ENCODE measurements at places on chromosomes 3 and 15. TPM values are rescaled to one million over a fixed set of nuclear protein-coding genes. Genes with fewer than 3 reads are reported as not detected.

- DNase-seq, result no peak
Observed at GRCh38 chr15:80020731-80021130, 38.7 kb upstream of the ZFAND6 start.

- no peak for DNase-seq
Observed at GRCh38 chr3:51937611-51938450, 3.9 kb downstream of the RRP9 start.

DNA sequence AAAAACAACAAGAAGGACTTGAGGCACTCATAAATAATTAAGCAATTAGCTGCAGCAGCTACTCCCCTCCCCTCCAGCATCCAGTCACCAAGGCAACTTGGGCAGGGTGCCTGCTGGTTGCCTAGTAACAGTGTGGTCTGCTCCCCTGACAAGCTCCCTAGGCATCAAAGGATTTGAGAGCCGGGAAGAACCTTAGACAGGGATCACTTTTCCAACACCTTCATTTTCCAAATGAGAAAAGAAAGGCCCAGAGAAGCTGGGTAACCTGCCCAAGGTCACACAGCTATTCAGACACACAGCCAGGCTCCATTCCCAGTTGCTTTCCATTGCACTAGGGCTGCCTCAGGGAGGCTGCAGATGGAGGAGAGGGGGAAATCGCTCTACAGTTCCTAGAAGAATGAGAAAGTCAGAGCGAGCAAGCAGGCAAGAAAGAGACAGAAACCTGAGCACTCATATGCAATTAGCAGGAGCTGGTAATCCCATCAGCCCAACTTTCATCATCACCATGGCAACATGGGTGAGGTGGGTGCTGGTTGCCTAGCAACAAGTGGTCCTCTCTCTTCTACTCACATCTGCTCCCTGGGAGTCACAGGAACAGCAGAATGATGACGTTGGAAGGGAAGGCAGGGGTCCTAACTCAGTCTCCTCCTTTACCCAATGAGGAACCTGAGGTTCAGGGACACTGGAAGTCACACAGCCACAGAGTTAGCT is 3.6 kb upstream of the EIF4E3 start:
- DNase-seq, result no peak

DNA sequence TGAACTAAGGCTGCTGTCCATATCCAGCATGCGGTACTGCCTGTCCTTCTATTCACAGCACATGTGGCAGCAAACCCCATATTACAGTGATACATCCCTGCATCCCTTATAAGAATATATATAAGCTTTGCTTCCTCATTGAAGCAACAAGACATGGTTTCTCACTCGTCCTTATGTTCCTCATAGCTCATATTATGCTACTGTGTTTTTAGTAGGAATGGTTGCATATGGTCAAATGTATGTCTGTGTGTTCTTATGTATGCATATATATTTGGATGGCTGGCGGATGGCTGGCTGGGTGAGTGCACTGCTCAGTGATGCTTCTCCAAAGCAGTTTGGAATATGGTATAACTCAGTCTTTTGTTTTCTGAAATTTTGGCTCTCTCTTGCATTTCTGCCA is 254.9 kb downstream of the LPP start:
- DNase-seq, result no peak

Gene ZNF662
- 0.84 TPM for polyA plus RNA-seq

DNA sequence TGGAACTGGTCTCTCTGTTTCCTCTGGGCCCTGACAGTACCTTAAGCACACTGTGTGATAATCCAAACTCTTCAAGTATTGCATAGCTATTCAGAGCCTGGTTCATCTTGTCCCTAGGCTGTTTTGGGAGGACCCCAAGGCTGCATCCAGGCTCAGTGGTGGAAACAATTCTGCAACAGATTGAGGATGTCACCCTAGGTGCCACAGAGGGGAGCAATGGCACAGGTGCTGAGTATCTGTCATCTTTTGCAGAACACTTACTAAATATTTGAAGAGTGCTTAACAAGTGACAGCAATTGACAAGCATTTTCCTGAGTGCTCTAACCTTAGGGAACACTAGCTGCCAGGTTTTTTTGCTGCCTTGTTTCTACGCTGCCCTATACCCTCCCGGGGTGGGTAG is 27.8 kb downstream of the STARD5 start:
- DNase-seq, result no peak

Gene SMCO1
- polyA plus RNA-seq, result not detected

- no peak for DNase-seq
Observed at GRCh38 chr3:5726621-5727020, 539.1 kb downstream of the EDEM1 start.

- DNase-seq, result no peak
Observed at GRCh38 chr15:66254089-66254950, 770 bp upstream of the MEGF11 start.

DNA sequence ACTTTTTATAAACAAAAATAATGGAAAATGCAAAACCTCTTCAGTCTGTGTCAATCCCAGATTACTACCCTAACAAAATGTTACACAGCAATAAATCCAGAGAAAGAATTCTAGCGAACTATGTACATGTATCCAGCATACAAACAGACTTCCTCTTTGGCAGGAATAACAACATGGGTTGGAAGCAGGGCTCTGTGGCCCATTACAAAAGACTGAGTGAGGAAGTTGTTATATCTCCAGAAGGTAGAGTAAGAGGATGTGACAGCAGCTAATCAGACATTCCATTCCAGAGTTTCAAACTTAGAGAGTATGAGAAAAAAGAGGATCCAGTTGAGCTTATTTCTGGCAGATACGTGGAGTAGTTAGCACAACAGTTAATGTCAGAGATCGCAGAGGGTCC is 294.0 kb upstream of the PLSCR5 start:
- peak; percentile 80 for DNase-seq

Gene MST1R
- 2.4 TPM for polyA plus RNA-seq

DNA sequence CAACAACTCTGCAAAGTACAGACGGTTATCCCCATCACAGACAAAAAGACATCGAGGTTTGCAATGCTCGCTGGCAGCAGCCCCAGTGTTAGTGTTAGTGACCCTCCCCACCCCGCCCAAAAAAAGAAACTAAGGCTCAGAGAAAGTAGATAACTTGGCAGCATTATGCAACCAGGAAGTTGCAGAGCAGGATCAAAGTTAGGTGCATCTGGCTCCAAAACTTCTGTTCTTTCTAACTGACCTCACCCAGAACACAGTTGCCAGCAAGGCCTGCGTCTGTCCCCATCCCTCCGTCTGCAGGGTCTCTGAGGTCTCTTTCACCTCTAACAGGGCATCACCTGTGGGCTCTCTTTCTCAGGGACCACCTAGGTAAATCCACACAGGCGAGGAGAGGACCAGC is 51.5 kb downstream of the BDH1 start:
- DNase-seq, result no peak

GRCh38 chr3:151775314-151776258 is 38.3 kb upstream of the AADAC start:
- peak; percentile 31 for DNase-seq

DNA sequence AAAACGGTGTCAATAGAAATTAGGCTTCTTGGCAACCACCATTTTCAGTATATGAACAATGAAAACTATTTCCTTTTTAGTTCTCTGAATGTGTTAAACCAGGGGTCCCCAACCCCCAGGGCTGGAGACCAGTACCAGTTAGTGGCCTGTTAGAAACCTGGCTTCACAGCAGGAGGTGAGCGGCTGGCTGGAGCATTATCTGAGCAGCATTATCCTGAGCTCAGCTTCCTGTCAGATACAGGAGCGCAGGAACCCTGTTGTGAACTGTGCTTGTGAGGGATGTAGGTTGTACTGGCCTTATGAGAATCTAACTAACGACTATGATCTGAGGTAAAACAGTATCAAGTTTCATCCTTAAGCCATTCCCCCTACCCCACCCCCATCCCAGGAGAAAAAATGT is 328.7 kb downstream of the ZBBX start:
- DNase-seq, result no peak
